Stimulated activated CD8-positive, alpha-beta memory T cell treated with anti-CD3 and anti-CD28 coated beads, Interleukin-15, amount 100 ng/mL, for 24 hours (primary cell): ENCODE measurements at places on chromosomes 13 and 19.

DNA sequence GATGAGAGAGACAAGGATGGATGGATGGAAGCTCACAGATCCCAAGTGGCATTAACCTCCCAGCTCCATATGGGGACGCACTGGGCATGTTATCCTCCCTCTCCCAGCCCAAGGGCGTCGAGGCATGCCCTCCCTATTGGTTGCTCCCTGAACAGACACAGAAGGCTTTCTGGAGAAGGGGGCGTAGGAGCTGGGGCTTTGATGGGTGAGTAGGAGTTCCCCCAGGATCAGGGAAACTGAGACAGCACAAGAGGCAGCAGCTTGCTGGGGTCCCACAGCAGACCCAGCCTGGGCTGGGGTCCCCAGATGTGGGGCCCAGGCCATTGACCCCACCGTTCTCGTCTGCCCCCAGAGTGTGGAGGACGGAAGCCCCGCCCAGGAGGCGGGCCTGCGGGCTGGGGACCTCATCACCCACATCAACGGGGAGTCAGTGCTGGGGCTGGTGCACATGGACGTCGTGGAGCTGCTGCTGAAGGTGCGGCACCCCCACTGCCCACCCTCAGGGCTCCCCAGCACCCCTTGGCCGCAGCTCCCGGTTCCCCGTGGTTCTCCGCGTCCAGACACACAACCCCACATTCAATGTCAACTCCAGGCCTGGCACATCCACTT, 7.5 kb upstream of the PIK3R2 start:
- DNase-seq = no peak

DNA sequence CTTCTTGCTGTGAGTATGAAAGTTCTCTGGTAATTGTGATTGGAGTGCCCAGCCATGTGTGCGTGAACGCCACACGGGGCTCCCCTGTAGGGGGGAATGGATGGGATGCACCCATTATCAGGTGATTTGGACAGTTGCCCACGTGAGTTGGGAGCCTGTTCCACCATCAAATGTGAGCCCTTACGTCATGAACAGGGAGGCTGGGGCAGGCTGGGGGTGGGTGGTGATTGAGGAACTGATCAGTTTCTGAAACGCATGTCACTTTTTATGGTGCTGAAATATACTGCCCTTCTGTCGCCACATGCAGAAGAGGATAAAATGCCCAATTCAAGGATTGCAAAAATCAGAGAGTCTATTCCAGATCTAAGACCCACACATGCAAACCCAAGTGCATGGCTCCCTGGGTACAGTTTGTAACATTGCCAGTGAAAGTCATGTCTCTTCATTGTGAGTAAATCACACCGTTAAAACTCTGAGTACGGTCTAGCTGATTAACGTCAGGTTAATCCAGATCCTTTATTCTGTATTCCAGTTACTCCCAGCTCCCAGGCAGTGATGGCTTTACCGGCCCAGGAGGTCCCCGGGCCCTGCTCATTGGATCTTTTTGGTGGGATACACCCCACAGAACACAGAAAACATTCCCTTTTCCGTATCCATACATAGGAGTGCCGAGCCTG, 90.2 kb downstream of the RAB20 start:
- DNase-seq = no peak

DNA sequence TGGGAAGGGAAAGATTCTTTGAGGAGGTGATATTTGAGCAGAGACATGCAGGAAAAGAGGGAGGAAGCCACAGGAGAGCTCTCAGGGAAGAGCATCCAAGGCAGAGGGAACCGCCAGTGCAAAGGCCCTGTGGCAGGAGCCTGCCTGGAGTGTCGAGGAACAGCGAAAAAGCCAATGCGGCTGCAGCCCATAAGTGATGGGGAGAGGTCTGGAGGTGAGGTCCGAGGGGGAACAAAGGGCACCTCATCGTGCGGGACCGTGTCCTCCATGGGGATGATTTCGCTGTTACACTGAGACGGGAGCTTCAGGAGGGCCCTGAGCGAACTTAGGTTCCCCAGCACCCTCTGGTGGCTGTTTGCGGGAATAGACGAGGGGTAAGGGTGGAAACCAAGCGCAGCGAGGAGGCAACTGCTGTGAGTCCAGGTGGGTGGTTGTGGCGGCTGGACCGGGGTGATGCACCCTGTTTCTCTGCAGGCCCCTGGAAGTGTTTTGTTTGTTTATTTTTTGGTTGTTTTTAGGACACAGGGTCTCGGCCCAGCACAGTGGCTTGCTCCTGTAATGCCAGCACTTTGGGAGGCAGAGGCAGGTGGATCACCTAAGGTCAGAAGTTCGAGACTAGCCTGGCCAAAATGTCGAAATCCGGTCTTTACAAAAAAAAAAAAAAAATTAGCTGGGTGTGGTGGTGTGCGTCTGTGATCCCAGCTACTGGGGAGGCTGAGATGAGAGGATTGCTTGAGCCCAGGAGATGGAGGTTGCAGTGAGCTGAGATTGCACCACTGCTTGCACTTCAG, 5.9 kb upstream of the EHD2 start:
- DNase-seq = peak; percentile 47

DNA sequence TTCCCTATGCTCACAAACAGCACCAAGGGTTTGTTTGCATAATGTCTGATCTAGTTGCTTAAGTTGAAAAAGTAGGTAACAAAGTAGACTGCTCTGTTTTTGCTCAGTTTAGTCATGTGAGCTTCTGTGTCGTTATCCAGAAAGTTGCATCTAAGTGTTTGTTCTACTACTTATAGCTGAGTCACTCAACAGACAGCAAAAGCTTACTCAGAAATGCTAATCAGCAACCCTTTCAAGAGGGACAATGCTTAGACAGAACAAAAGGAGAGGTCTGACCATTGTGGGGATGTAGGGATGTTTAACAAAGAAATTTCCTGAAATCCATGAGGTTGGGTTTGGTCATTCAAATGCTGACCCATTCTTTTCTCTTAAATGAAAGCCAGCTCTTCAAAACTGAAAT, 106.4 kb downstream of the ATP8A2 start:
- DNase-seq = no peak

DNA sequence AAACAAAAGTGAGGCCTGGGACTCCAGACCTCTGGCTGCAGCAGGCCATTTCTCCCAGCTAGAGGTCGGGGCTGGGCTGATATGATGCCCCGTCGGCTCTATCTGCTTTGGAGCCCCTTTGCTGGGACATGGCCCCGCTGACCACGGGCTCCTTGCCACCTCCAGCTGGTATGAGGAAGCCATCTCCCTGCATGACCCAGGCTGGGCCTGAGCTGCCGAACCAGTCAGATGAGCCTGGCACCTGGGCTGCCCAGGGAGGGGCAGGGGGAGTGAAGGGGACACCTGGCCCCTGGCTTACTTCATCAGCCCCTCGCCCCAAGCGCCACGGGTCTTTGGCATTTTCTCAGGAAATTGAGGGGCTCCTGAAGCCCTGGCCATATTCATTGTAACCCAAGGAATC, 7.8 kb downstream of the ZSWIM4 start:
- DNase-seq = no peak

- DNase-seq = no peak
Observed at GRCh38 chr13:42892760-42893159, 99.3 kb downstream of the EPSTI1 start.

DNA sequence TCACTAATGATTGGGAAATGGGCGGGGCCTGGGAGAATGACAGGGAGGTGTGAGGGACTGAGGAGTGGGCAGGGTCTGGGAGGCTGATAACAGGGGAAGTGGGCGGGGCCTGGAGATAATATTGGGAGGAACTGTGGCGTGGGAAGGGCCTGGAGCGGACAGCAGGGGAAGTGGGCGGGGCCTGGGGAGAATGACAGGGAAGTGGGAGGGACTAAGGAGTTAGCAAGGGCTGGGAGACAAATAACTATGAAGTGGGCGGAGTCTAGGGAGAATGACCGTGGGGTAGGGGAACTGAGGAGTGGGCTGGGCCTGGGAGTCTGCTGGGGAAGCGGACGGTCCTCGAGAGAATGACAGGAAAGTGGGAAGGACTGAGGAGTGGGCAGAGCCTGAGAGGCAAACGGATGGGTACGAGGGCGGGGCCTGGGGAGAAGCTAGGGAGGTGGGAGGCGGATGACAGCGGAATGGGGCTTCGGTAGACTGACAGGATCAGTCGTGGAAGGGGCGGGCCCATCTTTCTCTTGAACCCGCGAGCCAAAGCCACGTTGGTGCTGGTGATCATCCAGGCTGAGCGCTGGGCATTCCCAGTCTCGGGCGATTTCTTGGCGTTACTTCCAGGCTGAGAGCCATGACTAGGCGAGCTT, 14.0 kb upstream of the TUBB4A start:
- DNase-seq = peak; percentile 52

GRCh38 chr13:62489731-62490130, 1074.1 kb upstream of the PCDH20 start:
- no peak for DNase-seq

DNA sequence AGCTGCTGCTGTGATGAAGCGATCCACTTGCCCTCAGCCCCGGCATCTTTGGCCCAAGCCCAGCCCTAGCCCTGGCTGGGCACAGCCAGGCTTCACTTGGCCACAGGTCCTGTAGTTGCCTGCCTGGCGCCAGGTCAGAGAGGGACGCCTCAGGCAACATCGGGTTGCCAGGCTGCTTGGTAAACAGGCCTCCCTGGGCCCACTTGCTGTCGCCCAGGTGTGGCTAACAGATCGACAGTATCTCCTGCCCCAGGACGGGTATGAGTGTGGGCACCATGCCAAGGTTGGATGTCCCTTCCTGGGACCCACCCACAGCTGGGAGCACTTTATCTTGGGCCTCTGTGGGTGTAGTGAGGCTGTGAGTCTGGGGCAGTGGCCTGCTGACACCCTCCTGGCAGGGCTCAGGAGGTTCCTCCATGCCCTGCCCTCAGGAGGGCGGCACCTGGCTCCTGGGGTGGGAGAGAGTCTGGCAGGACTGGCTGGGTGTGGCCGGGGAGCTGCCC, 27.8 kb downstream of the CARM1 start:
- DNase-seq = no peak

DNA sequence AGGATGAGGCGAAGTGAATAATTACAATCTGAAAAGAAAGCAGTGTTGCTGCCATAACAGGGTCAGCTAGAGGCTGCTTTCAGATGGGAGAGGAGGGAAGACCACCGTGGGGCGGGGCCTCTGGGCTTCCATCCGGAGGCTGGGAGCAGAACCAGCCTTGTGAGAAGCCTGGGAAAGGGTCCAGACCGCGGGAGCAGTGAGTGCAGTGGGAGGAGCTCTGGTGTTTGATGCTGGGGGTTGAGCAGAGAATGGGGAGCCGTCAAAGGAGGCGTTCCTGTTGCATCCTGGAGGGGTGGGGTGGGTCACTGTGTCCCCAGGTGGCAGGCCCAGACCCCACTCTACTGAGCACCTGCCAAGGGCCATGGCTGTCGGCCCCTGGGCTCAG, 18.1 kb downstream of the NKPD1 start:
- DNase-seq = no peak

GRCh38 chr13:95153647-95154412, 147.4 kb downstream of the ABCC4 start:
- DNase-seq = no peak

GRCh38 chr13:98370806-98371515, 193.9 kb upstream of the RNF113B start:
- DNase-seq = no peak

DNA sequence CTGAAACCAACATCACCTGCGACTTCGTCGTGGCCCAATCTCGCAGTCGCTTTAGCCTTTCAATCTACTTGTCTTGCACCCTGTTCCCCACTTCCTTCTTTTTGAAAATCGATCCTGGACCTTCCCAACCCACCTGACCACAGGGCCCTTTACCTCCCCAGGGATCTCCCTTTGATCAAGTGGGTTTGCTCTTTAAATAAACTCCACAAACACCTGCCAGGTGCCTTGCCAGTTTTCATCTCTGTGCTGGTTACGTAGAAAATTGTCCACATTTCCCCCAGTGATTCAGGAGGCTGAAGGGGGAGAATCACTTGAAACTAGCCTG, 14.5 kb upstream of the RAB20 start:
- DNase-seq = no peak
